ENCODE measurements at places on chromosomes 1 and 21.

DNA sequence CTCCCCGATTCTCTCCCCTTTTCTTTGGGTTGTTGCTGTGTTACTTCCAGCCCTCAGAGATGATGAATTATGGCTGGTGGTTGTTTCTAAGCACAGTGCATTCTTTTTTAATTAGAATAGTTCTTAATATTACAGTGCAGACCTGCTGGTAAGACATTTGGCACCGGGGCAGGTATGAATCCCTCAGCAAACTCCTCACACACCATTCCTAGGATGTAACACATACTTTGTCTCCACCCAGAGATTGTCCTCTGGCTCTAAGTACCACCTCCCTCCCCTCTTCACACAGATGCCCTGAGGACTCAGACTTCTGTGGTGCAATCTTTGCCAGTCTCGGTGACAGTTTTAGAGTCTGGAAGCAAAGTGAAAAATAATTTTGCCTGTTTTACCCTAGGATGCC, 143.1 kb downstream of the HLX start:
- no peak for DNase-seq

DNA sequence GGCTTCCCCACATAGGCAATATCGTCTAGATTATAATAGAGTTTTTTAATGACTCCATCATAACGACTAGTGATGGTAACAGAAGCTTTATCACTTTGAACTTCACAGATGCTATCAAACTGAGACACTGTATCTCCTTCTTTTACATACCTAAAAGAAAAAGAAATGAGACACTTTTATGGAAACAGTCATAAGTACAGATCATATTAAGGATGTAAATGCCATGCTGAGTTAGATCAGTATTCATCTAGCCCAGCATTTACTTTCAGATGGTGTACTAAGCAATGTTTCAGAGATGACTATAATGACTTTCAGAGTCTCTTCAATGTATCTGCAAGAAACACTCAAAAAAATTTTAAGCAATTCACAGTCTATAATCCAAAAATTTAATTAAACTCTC, 18.9 kb downstream of the DBT start:
- DNase-seq = no peak

DNA sequence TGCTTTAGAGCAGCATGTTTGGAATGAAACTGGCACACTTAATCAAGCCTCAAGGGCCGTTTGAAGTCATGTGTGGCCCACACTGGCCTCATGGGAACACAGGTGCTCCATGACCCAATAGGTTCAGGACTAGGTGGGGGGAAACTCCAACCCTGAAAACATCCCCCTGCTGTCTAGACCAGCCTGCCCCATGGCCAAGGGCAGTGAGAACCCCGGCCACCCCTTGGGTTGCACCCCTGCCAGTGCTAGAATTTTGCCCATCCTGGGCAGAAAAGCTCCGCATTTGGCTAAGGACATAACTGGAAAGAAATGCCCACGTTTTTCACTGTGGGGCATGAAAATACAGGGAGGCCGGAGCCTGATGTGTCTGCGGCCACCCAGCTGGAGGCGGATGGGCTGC, 6.1 kb upstream of the PTGER3 start:
- no peak for DNase-seq

DNA sequence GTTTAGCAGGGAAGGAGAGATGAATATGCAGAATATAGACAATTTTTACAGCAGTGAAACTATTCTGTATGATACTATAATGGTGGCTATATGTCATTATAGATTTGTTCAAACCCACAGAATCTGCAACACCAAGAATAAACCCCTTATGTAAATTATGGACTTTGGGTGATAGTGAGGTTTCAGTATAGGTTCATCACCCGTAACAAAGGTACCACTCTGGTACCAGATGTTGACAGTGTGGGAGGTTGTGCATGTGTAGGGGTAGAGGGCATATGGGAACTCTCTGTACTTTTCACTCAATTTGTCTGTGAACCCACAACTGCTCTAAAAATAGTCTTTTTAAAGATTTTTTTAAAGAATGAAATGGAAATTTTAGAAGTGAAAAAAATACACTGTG, 29.9 kb upstream of the PRDX6 start:
- DNase-seq = no peak

DNA sequence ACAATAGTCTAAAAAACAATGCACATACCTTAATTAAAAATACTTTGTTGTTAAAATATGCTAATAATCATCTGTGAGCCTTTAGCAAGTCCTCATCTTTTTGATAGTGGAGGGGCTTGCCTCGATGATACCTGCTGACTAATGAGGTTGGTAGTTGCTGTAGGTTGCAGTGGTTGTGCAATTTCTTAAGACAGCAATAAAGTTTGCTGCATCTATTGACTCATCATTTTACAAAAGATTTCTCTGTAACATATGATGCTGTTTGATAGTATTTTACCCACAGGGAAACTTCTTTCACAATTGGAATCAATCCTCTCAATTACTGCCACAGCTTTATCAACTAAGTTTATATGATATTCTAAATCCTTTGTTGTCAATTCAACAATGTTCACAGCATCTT, 7.6 kb downstream of the C1orf87 start:
- DNase-seq = no peak

DNA sequence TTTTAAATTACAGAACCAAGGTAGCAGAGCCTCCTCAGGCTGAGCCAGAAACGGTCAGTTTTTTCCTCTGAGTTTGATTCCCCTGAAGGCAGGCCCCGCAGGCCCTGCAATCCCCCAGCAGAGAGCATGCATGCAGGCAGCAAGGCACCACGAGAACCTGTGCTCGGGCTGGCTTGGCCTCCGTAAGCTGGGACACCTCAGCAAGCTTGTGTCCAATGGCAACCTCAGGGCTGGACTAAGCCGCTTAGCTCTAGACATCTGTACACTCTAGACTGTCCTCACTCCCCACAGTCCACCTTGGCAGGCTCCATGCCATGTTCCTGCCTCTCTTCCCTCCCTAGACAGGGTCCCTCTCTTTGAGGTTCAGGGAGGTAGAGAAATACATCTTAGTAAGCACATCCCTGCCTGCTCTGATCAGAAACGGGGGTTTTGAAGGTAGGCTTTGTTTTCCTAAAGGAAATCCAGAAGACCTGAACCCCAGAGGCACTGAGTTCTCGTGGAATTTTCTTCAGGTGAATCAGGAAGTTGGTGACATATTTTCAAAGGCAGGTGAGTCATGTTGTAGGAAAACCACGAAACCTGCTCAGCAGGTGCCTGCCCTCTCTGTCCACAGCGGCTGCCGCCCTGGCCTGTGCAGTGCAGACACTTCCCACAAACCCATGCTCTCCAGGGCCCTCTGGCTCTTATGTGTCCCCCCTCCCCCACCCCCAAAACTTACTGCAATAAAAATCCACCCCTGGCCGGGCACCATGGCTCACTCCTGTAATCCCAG, 7.0 kb downstream of the TMEM63A start:
- DNase-seq = no peak

DNA sequence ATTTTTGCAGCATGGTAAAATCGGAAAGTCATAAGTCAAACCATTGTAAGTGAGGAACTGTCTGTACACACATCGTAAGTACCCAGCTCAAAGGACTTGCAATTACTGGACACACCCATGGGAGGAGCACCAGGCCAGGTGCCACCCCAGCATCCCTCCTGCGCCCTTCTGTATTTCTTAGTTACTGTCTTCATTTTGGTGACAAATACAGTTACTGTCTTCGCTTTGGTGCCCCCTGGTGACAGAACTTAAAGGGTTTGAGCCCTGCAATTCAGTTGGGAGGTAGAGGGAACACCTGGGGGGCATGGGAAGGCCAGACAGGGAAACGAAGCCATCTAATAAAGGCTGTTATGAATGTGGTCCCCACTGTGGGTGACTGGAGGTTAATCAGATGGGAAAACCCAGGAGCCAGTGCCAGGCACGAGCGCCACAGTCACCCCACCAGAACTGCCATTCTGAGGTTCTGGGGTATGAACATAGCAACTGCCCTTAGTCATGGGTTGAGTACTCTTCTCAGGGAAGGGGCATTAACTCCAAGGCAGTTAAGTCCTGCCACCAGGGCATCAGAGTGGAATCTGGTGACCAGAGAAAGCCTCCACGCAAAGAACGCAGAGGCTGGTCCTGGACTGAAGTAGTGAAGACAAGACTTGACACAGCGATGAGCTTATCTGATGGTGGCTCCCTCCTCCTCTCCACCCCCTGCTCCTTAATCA, 612.9 kb downstream of the PTPRU start:
- peak; percentile 8 for DNase-seq

GRCh38 chr21:24590261-24590660, 1017.0 kb downstream of the MRPL39 start:
- no peak for DNase-seq

- no peak for DNase-seq
Measured at GRCh38 chr1:108560189-108560873, 431 bp downstream of the EEIG2 start.

DNA sequence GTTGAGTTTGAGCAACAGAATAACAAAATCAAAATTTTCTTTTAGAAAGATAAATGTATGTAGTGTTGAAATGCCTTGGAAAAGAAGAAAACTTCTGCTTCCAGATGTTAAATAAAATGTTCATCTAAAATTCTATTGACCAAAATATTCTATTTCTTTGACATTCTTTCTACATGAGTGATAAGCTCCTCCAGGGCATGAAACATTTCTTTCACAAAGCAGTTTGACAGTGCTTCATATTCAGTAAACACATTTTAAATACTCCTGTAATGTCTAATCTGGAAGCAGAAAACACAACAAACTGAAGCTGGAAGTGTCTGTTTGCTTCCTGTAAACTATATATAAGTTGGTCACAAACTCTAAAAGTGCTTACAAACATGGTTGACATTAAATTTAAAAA, 61.5 kb downstream of the RGS21 start:
- DNase-seq = no peak

DNA sequence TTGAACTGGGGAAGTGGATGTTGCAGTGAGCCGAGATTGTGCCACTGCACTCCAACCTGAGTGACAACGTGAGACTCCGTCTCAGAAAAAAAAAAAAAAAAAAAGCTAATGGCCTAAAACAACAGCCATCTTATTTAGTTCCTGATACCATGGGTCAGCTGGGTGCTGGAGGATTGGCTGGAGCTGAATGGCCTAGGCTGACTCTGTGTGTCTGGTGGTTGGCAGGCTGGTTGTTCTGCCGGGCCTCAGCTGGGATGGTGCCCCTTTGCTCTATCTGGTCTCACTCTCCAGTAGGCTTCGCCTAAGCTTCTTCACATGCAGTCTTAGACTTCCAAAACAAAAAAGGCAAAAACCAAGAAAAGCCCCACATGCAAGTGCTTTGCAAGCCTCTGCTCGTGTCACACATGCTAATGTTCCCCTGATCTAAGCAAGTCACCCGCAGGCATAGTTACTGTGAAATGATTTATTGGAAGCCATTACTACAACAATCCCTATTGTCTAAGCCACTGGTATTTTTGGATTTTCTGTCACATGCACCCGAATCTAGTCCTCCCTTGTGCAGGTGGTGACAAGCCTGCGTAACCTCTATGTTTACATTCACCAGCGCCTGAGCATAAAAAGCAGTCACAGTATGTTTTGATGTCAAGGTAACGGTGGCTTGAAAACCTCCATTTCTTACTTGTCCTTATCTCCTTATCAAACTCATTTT, 39.6 kb upstream of the KANK4 start:
- no peak for DNase-seq

DNA sequence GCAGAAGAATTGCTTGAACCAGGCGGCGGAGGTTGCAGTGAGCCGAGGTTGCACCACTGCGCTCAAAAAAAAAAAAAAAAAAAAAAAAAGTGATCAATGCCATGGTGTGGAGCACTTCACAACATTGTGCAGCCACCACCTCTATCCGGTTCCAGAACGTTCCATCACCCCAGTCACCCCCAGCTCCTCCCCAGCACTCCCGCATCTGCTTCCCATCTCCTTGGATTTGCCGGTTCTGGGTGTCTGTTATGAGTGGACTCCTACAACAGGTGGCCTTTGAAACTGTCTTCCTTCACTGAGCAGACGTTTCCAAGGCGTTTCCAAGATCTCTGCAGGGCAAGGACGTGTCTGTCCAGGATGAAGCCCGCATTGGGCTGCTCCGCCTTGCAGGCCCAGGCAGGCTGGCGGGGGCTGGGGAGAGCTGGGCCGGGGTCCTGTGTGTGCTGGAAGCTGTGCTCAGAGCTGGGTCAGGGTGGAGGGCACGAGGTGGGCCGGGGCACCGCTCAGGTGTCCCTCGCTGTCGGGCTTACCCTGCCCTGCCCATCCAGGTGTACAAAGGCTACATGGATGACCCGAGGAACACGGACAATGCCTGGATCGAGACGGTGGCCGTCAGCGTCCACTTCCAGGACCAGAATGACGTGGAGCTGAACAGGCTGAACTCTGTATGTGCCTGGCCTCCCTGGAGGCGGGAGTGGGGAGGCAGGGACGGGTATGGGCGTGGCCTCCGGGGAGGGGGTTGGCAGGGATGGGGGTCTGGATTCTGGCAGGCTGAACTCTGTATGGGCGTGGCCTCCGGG, 14.9 kb upstream of the LRRC3 start:
- DNase-seq = no peak

- no peak for DNase-seq
Measured at GRCh38 chr1:200628223-200628881, 7.8 kb upstream of the KIF14 start.

GRCh38 chr1:28601696-28602095, 9.6 kb downstream of the RAB42 start:
- no peak for DNase-seq

DNA sequence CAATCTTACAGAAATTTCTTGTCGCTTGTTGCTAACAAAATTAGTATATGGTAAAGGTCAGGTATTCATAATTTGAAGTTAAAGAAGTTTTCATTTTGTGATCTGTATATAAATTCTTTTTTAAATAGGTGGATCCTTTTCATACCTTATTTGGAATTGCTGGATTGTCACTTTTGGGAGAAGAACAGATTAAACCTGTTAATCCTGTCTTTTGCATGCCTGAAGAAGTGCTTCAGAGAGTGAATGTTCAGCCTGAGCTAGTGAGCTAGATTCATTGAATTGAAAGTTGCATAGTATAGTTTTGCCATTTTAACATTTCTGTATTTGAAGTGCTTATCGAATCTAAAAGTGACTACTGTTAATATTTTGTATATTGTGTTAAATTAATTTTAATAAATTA, 2.3 kb upstream of the MSH4 start:
- DNase-seq = no peak

- DNase-seq = peak; percentile 36
Measured at GRCh38 chr1:229848752-229849677, 218.0 kb upstream of the GALNT2 start.

GRCh38 chr1:231508941-231509340, 19.5 kb upstream of the TSNAX start:
- no peak for DNase-seq

GRCh38 chr1:2927393-2928360, 93.6 kb upstream of the ACTRT2 start:
- no peak for DNase-seq

GRCh38 chr1:20361805-20362381, 71.2 kb downstream of the VWA5B1 start:
- no peak for DNase-seq

- DNase-seq = no peak
Measured at GRCh38 chr21:42747746-42748351, 94.4 kb downstream of the PDE9A start.

DNA sequence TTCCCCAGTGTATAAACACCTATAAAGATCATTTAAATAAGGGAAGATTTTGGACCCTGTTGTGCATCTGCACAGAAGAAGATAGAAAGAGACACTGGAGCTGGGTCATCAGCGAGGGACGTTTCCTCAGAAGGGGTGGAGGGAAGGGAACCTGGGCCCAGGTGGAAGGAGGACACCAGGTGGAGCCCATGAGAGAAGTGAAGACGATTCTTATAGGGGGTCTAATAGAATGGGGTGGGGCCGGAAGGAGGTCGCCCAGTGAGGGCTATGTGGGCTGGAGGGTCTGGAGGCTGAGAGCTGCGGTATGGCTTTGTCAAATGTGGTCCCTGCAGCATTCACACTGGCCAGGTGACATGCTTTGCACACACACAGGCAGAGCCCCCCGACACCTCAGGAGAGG, 13.7 kb downstream of the KIRREL1 start:
- no peak for DNase-seq
